ENCODE measurements at places on chromosomes 11 and 22. TPM values are rescaled to one million over a fixed set of nuclear protein-coding genes. Genes with fewer than 3 reads are reported as not detected.

C22orf15 gene
- 2.7 TPM for total RNA-seq

TMEM191C gene
- total RNA-seq: 4.8 TPM

APOL1 gene
- total RNA-seq: 0.41 TPM

OR51B4 gene
- not detected for total RNA-seq

CELSR1 gene
- total RNA-seq: 19.9 TPM

HPS5 gene
- total RNA-seq: 15.3 TPM

PANX3 gene
- not detected for total RNA-seq

MYRF gene
- 5.2 TPM for total RNA-seq

MUC6 gene
- total RNA-seq: 0.07 TPM

B4GAT1 gene
- total RNA-seq: 36.3 TPM

GRCh38 chr11:102761646-102762238 lies 18.7 kb downstream of the MMP10 start:
- H3K27ac ChIP-seq: peak overlapping the region; percentile 13
- no peaks in the 10 kb centered on the region for H3K36me3 ChIP-seq
- H3K4me3 ChIP-seq: no peak overlapping the region
- no peaks in the 10 kb centered on the region for H3K27me3 ChIP-seq

DNA sequence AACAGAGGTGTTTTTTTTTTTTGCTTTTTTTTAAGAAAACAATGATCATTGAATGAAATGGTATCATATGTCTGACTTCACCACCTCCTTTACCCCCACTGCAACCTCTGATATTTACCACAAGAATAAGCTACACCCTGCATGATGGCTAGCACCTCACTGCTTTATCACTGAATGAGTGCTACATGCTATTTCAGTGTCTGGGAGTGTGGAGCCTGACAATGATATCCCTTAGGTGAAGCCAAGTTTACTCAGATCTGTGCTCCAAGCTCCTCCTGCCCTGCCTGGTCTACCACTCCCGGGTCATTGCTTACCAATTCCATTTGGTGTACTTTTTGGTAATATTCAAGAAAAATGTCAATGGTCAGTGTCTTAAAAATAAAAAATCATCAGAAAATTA lies 21.1 kb downstream of the MMP20 start:
- H3K4me3 ChIP-seq: no peak overlapping the region
- no peaks in the 10 kb centered on the region for H3K36me3 ChIP-seq
- no peaks in the 10 kb centered on the region for H3K27me3 ChIP-seq
- peaks cover 12% of the 10 kb centered on the region for H3K4me1 ChIP-seq
- H3K27ac ChIP-seq: no peak overlapping the region

GRCh38 chr22:29821291-29822016 lies 16.6 kb downstream of the ASCC2 start:
- H3K27ac ChIP-seq: peak overlapping the region; percentile 72
- H3K27me3 ChIP-seq: no peaks in the 10 kb centered on the region
- no peaks in the 10 kb centered on the region for H3K4me1 ChIP-seq

- no peak overlapping the region for H3K4me3 ChIP-seq
- H3K36me3 ChIP-seq: peaks cover 9% of the 10 kb centered on the region
- H3K27me3 ChIP-seq: no peaks in the 10 kb centered on the region
- no peak overlapping the region for H3K27ac ChIP-seq
- DNase-seq: no peak
- H3K4me1 ChIP-seq: peaks cover 27% of the 10 kb centered on the region
Measured at GRCh38 chr11:131987703-131988102, 617.3 kb downstream of the NTM start.

- H3K4me3 ChIP-seq: no peak overlapping the region
- no peak overlapping the region for H3K27ac ChIP-seq
- peaks cover 8% of the 10 kb centered on the region for H3K4me1 ChIP-seq
- H3K27me3 ChIP-seq: no peaks in the 10 kb centered on the region
Measured at GRCh38 chr11:16301462-16301861, 54.9 kb downstream of the SOX6 start.

GRCh38 chr11:86440843-86441242 lies 66.2 kb downstream of the CCDC81 start:
- no peaks in the 10 kb centered on the region for H3K36me3 ChIP-seq
- H3K4me1 ChIP-seq: no peaks in the 10 kb centered on the region
- DNase-seq: no peak

DNA sequence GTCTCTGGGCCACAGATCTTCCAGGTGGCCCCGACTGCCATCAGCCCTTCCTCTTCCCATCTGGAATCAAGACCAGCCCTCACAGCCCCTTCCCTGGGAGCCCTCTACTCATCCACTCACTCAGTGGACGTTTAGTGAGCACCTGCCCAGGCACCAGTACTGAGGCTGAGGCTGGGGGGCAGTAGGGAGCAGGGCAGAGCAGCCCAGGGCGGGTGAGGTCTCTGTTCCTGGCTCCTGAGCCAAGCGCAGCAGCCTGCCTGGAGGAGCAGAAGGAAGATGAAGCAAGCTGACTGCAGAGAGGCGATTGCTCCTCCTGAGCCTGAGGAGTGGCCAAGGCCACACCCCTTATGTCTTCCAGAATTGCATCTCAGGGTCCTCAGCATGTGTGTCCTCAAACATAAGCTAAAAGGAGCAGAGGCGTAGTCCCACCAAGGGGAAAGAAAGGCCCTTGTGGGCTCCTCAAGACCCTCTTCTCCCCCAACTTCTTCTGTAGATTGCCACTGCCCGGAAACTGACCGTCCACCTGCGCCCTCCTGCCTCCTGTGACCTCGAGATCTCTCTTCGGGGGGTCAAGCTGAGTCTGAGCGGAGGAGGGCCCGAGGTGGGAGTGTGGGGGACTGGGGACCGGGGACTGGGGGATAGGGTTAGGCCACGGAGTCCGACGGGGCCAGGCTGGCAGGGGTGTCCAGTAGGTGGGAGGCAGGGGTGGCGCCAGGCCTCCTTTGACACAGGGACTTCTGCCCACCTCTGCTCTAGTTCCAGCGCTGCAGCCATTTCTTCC lies 5.8 kb downstream of the MAPK8IP2 start:
- H3K27me3 ChIP-seq: peaks cover 26% of the 10 kb centered on the region
- no peak overlapping the region for H3K27ac ChIP-seq
- no peak overlapping the region for H3K4me3 ChIP-seq
- no peak for DNase-seq

DNA sequence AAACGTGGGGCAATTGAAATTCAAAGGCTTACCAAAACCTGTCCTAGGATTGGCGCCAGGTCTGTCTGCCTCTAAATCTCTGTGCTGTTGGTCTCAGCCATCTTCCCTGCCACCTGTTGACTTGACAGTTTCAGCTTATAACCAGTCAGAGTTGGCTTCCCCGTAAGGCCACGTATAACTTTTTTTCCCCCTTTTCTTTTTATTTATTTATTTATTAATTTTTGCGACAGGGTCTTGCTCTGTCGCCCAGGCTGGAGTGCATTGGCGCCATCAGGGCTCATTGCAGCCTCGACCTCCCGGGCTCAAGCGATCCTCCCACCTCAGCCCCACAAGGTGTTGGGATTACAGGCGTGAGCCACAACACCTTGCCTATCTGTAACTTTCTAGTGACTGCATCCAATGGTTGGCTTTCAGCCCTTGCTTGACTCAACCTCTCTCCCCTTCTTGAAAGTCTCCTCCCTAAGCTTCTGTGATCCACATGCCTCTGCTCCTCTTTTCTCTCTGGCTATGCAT lies 1.4 kb upstream of the SYVN1 start:
- no peaks in the 10 kb centered on the region for H3K27me3 ChIP-seq
- peak overlapping the region; percentile 100 for H3K27ac ChIP-seq
- peak overlapping the region; percentile 98 for H3K4me3 ChIP-seq

DNA sequence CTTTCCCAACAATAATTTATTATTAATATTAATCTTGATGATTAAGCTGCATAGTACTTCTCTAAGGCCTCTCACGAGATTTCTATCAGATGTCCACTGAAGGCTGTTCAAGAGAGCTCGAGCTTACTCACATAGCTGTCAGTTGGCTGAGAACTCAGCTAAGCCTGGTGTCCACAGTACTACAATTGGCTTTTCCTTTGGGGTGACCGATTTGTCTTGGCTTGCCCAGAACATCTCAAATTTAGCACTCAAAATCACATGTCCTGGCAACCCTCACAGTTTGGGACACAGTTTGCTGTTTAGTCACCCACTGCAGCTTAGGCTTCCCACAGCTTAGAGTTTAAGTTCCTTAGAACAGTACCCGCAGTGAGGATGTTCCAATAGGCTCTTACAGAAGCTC lies 96.5 kb downstream of the LUZP2 start:
- DNase-seq: no peak
- no peak overlapping the region for H3K4me3 ChIP-seq
- H3K27me3 ChIP-seq: no peaks in the 10 kb centered on the region
- H3K36me3 ChIP-seq: no peaks in the 10 kb centered on the region
- H3K4me1 ChIP-seq: no peaks in the 10 kb centered on the region
- H3K27ac ChIP-seq: no peak overlapping the region

DNA sequence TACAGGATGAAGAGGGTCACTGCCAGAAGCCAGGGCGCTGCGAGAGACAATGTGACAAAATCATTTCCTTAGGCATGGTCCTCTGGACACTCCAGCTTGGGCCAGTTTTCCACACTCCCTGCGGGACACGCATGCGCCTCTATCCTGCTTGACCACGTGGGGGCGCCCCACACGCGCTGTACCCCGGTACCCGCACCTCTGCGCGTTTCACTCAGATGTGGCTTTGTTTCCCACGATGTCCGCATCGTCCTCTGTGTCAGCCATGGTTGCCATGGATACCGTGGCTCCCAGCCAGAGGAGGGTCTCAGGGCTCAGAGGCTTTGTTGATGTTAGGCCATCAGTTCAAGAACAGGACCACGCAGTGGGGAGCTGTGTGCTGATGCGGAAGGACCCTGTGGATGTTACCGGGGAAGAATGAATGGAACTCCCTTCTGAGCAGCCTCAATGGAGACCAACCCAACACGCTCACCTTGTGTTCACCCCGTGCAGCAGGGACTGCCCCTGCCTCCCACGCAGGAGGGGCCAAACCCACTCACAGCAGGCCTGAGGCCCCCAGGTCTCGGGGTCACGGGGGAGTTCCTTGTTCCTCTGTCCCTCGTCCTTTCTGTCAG lies 101.1 kb upstream of the SLC22A12 start:
- H3K27ac ChIP-seq: no peak overlapping the region
- peaks cover 51% of the 10 kb centered on the region for H3K27me3 ChIP-seq
- 0 out of 2 replicates have a peak, but pooled peaks cover 3% of the 10 kb centered on the region for H3K4me1 ChIP-seq
- peak; percentile 84 for DNase-seq
- no peaks in the 10 kb centered on the region for H3K36me3 ChIP-seq

GRCh38 chr11:33674035-33674814 lies 26.4 kb downstream of the C11orf91 start:
- peaks cover 10% of the 10 kb centered on the region for H3K36me3 ChIP-seq
- H3K4me1 ChIP-seq: peaks cover 23% of the 10 kb centered on the region

- H3K36me3 ChIP-seq: no peaks in the 10 kb centered on the region
- peaks cover 27% of the 10 kb centered on the region for H3K27me3 ChIP-seq
- no peak for DNase-seq
- H3K4me1 ChIP-seq: peaks cover 5% of the 10 kb centered on the region
- H3K4me3 ChIP-seq: no peak overlapping the region
Measured at GRCh38 chr22:38471237-38471636, 3.3 kb downstream of the KDELR3 start.

DNA sequence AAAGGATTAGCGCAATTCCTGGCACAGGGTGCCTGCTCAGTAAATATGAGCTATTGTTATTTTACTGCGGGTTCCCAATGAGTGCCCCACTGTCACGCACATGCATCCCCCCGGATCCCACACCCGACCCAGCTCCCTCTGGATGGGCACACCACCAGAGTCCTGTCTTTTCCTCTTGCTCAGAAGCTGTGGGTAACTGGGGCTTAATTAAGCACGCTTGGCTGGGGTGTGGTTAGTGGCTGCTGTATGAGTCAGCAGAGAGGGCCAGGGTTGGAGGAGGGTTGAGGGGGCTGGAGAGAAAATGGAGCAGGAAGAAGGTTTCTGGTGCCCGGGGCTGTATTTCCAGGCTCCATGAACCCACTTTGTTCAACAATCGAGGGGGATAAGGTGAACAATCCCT lies 30.3 kb upstream of the NECTIN1 start:
- H3K4me1 ChIP-seq: peaks cover 24% of the 10 kb centered on the region
- no peak overlapping the region for H3K4me3 ChIP-seq
- H3K27me3 ChIP-seq: peaks cover 3% of the 10 kb centered on the region
- no peak overlapping the region for H3K27ac ChIP-seq

- H3K4me3 ChIP-seq: no peak overlapping the region
- peak; percentile 25 for DNase-seq
- peak overlapping the region; percentile 58 for H3K27ac ChIP-seq
- H3K27me3 ChIP-seq: no peaks in the 10 kb centered on the region
Measured at GRCh38 chr11:8832571-8833260, 78.3 kb upstream of the AKIP1 start.

- peaks cover 9% of the 10 kb centered on the region for H3K36me3 ChIP-seq
- H3K27me3 ChIP-seq: no peaks in the 10 kb centered on the region
- H3K4me1 ChIP-seq: 0 out of 2 replicates have a peak, but pooled peaks cover 2% of the 10 kb centered on the region
Measured at GRCh38 chr22:21754523-21754922, 18.9 kb upstream of the YPEL1 start.

GRCh38 chr11:1178906-1179305 lies 21.2 kb downstream of the MUC5AC start:
- no peak overlapping the region for H3K27ac ChIP-seq
- H3K27me3 ChIP-seq: no peaks in the 10 kb centered on the region
- H3K4me1 ChIP-seq: no peaks in the 10 kb centered on the region

DNA sequence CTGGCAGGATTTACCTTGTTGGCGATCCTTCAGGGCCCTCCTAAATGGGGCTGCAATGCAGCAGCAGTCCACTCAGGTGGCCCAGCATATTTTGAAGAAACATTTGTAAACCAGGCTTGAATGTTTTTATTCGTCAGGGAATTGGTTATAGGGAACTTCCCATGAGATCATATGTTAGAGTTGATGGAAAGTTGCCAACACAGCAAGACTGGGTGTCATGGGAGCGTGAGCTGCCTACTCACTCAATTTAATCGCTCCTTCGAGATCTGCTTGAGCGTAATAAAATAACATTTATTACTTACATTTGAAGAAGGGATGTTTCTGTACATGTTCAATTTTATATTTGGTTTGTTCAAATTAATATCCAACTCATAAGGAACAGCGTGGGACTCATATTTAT lies 19.4 kb downstream of the OR2AT4 start:
- DNase-seq: no peak

GRCh38 chr11:10236840-10237239 lies 57.2 kb downstream of the SBF2 start:
- peaks cover 33% of the 10 kb centered on the region for H3K36me3 ChIP-seq
- no peaks in the 10 kb centered on the region for H3K27me3 ChIP-seq
- DNase-seq: no peak
- H3K27ac ChIP-seq: no peak overlapping the region

- no peak overlapping the region for H3K4me3 ChIP-seq
- peaks cover 36% of the 10 kb centered on the region for H3K4me1 ChIP-seq
- no peak for DNase-seq
- no peaks in the 10 kb centered on the region for H3K27me3 ChIP-seq
- no peak overlapping the region for H3K27ac ChIP-seq
Measured at GRCh38 chr22:42313204-42313603, 42.8 kb upstream of the TCF20 start.

GRCh38 chr22:49180683-49181024 lies 647.0 kb downstream of the BRD1 start:
- no peak for DNase-seq
- H3K4me1 ChIP-seq: no peaks in the 10 kb centered on the region
- no peak overlapping the region for H3K4me3 ChIP-seq
- H3K36me3 ChIP-seq: no peaks in the 10 kb centered on the region
- no peak overlapping the region for H3K27ac ChIP-seq

All from WTC11 (cell line).